ENCODE measurements at places on chromosomes 5 and 9.

GRCh38 chr9:89173072-89173471 lies 5.5 kb downstream of the SHC3 start:
- no peak for DNase-seq

GRCh38 chr5:140351609-140352334 lies 5.4 kb upstream of the HBEGF start:
- peak; percentile 87 for DNase-seq

DNA sequence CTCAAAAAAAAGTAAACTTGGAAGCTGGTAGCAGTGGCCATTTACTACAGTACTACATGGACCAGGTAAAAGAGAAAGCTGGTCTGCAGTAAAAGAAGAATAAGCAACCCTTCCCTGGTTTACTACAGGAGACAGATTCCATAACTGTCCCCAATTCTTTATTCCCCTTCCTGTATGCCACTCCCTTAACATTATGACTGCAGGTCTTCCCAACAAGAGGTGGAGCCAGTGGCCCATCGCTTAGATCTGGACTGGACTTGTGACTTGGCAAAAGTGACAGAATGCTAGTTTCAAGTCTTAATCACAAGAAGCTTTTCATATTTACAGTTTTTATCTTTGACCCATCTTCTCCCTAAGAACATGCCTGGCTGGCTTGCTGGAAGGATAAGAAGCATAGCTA lies 42.6 kb upstream of the SLC12A2 start:
- DNase-seq, result no peak

- DNase-seq, result no peak
Observed at GRCh38 chr9:111098093-111098492, 59.8 kb upstream of the LPAR1 start.

DNA sequence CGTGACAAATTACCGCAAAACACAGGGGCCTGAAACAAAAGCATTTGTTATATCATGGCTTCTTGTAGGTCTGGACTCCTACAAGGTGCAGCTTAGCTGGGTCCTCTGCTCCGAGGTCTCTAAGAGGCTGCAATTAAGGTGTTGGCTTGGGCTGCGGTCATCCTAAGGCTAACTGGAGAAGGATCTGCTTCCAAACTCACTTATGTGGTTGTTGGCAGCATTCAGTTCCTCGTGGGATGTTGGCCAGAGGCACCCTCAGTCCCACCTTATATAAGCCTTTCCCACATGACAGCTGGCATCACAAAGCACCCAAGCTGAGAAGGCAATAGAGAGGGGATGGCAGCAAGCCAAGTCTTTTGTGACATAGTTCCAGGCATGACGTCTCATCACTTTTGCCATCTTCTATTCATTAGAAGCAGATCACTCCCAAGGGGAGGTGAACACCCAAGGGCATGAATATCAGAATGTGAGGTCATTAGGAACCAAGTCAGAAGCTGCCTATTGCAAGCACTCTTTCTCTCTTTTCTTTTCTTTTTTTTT lies 47.9 kb upstream of the ZBTB43 start:
- DNase-seq, result no peak

DNA sequence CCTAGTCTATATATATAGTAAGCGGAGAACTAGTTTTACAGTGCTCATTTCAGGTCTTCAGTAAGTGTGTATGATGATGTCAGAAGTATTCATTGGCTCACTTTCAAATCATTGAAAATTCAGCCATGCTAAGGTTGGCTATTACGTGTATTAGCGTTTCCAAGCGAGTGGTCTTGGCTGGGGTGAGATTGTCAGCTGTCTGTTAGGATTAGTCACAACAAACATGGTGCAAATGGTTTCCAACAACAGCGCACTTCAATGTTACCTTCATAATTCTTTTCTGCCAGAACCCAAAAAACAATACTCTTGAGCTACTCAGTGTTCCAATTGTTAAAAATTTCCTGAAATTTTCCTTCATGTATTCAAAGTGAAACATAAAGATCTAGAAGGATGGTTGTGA lies 283.0 kb downstream of the AOPEP start:
- DNase-seq, result no peak

GRCh38 chr9:12930906-12931305 lies 156.1 kb downstream of the LURAP1L start:
- no peak for DNase-seq

- peak; percentile 87 for DNase-seq
Observed at GRCh38 chr9:127903557-127904475, 4.4 kb upstream of the ST6GALNAC6 start.

- DNase-seq, result no peak
Observed at GRCh38 chr9:136052991-136053756, 41.9 kb downstream of the NACC2 start.

DNA sequence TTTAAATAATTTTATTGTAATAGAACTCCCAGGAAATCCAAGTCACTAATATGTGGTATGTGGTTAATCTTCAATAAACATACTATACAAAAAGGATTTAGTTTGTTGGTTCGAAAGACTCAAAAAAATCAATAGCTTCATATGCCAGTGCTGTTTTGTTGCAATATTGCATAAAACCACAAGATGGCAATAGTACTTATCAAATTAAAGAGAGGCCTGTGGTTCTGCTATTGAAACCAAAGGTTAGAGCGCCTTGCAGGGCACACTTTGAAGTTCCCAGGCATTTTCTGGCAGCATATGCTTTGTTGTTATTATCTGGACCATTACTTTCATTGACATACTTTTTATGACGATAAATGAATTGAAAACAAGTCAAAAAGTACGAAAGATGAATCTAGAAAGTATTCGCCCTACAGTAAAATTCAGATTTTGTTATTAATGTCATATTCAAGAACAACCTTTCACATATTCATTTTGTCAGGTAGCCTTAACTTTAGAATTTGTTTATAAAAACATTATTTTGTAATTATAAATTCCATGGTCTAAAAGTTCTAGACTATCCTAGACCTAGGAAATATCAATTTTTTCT lies 316.3 kb downstream of the MCTP1 start:
- peak; percentile 65 for DNase-seq

GRCh38 chr5:134037160-134037559 lies 32.4 kb upstream of the VDAC1 start:
- no peak for DNase-seq

- DNase-seq, result no peak
Observed at GRCh38 chr5:39177631-39177964, 41.8 kb downstream of the FYB1 start.

- DNase-seq, result no peak
Observed at GRCh38 chr9:135062254-135062653, 25.2 kb upstream of the OLFM1 start.
